ENCODE measurements at places on chromosomes 2 and 18. TPM values are rescaled to one million over a fixed set of nuclear protein-coding genes. Genes with fewer than 3 reads are reported as not detected.

The PDE1A gene
- 17.1 TPM for total RNA-seq

The NT5C1B gene
- total RNA-seq, result not detected

- no peak overlapping the region for H3K27ac ChIP-seq
- no peaks in the 10 kb centered on the region for H3K27me3 ChIP-seq
- no peaks in the 10 kb centered on the region for H3K4me1 ChIP-seq
- no peak overlapping the region for H3K4me3 ChIP-seq
- no peaks in the 10 kb centered on the region for H3K36me3 ChIP-seq
Observed at GRCh38 chr2:241943961-241944575, 74.5 kb downstream of the RTP5 start.

DNA sequence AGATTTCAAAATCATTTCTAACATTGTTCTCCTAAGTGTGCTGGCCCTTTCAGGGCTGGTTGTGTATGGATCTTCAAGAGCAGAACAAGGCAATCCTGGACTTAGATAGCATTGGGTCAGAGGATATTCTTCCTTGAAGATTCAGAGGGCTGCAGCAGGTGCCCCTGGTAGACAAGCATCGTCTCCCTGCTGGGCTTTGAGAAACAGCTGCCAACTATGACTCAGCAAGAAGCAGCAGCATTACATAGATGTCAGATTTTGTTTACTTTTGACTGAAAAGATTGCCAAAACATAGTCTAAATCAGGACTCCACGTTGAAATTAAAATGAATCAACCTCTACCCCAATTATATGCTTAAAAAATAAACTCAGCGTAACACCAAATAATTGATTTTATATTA lies 618.8 kb downstream of the SOCS6 start:
- H3K27me3 ChIP-seq, result no peaks in the 10 kb centered on the region
- no peaks in the 10 kb centered on the region for H3K36me3 ChIP-seq
- no peaks in the 10 kb centered on the region for H3K4me1 ChIP-seq
- H3K27ac ChIP-seq, result no peak overlapping the region
- DNase-seq, result no peak
- no peak overlapping the region for H3K4me3 ChIP-seq

GRCh38 chr2:235366807-235367206 lies 127.0 kb upstream of the AGAP1 start:
- no peak overlapping the region for H3K4me3 ChIP-seq
- no peaks in the 10 kb centered on the region for H3K36me3 ChIP-seq
- H3K27me3 ChIP-seq, result no peaks in the 10 kb centered on the region
- no peak for DNase-seq

GRCh38 chr18:21456428-21457178 lies 143.9 kb downstream of the ESCO1 start:
- no peaks in the 10 kb centered on the region for H3K36me3 ChIP-seq
- peak overlapping the region; percentile 58 for H3K27ac ChIP-seq
- no peak for DNase-seq
- no peaks in the 10 kb centered on the region for H3K27me3 ChIP-seq

DNA sequence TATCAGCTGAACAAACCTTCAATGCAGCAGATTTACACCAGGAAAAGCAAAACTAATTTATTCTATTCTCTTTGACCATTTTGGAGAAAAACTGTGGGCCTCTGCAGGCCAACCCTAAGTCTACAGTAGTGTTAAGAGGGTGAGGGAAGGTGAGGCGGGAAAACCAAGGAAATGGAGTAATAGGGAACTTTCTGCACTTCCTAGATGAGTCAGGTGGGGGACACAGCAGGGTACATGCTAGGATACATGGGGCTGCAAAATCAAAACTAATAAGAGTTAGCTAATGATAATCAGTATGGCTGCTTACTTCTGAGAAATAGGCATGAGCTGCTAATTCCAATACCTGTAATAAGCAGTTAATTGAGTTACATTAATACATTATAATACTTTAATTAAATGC lies 66.0 kb upstream of the PGAP1 start:
- no peak overlapping the region for H3K4me3 ChIP-seq
- H3K27me3 ChIP-seq, result no peaks in the 10 kb centered on the region
- H3K36me3 ChIP-seq, result no peaks in the 10 kb centered on the region
- no peak for DNase-seq

- no peak overlapping the region for H3K27ac ChIP-seq
- H3K4me3 ChIP-seq, result no peak overlapping the region
- no peaks in the 10 kb centered on the region for H3K27me3 ChIP-seq
- no peaks in the 10 kb centered on the region for H3K4me1 ChIP-seq
- no peak for DNase-seq
Observed at GRCh38 chr18:44900627-44901026, 219.9 kb downstream of the SETBP1 start.

GRCh38 chr2:88831071-88831791 lies 139.8 kb downstream of the RPIA start:
- no peak overlapping the region for H3K27ac ChIP-seq
- no peak for DNase-seq
- H3K4me3 ChIP-seq, result no peak overlapping the region
- no peaks in the 10 kb centered on the region for H3K36me3 ChIP-seq
- no peaks in the 10 kb centered on the region for H3K4me1 ChIP-seq

- no peak overlapping the region for H3K4me3 ChIP-seq
- no peaks in the 10 kb centered on the region for H3K4me1 ChIP-seq
Observed at GRCh38 chr18:29361843-29362242, 1184.9 kb upstream of the CDH2 start.

Measured in aorta (tissue), 5 donors.